NCI-H187 treated with DMSO at 0.1 percent for 48 hours (cell line): ENCODE measurements at places on chromosomes 7 and 10.

- DNase-seq: no peak
Observed at GRCh38 chr7:42677751-42678699, 233.8 kb downstream of the C7orf25 start.

GRCh38 chr7:39413636-39414223 is 152.5 kb upstream of the YAE1 start:
- DNase-seq: no peak

DNA sequence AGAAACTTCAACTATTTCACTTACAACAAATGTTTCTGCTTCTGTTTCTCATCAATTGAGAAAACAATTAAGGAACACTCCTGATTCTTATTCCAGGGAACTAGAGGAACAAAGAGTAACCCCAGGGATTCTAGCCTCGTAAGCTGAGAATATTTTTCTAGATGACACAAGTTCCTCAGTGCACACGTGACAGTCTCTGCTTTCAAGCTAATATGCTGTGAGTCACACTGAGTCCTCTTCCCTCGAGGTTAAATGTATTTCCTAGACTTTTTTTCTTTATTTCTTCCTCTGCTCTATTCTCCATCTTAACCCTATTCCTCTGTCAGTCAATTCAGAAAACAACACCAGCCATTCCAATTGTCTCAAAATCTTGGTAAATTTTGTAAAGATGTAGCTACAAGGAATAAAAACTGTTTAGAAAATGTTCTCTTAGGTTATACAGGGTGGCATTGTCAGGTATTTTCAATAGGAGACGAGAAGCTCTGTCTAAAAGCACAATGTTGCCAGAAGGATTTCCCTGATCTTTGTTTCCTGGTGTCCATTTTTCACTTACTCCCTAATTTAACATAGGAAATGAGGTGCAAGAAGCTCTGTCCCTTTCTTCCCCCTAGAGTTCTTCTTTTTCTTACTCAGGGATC is 5.8 kb upstream of the C1GALT1 start:
- no peak for DNase-seq

DNA sequence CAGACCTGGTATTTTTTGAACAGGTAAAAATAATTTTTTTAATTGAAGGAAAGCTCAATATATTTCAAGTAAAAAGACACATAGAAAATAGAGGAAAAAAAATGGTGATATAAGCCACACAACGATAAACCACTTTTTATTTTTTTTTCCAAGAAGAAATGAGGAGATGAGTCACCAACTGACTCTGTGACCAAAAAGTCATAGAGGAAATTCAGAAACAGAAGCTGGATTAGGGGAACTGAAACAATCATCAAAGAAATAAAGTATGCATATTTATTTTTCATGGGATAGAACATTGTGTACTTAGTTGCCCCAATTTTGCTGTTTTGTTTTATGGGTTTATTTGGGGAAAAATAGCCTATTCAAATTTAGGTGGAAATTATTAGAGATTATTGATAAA is 176.8 kb upstream of the AGR3 start:
- DNase-seq: no peak

DNA sequence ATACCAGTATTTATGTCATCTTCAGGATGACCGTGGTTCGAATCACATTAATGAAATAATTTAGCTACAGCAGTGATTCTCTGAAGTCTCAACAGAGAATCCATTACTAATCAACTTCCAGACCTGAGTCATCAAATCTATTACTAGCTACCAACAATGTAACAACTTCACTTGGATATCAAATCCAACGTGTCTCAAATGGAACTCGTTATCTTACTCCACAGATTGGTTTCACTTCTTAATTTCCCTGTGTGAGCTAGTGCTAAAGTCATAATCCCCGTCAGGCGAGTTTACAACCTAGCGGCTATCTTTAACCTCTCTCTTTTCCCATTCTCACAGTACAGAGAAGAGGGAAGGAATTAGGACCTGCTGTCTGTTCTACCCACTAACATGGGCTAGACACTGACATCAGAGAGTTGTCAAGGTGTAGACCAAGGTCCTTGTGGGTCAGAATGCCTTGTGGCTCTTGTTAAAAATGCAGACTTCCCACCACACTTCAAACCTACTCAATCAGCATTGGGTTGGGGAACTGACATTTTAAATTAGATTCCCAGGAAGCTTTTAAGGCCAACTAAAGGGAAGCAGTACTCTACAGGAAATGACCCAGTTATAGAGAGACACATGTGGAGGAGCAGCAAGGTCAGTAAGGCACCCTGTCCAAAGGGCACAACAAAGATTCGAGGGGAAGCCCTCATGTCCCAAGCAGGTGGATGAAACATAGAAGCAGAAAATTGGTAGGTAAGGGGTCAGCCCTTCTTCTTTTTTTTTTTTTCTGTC is 57.3 kb upstream of the GSAP start:
- DNase-seq: no peak

GRCh38 chr7:4800487-4800886 is 25.1 kb downstream of the AP5Z1 start:
- DNase-seq: no peak

- DNase-seq: no peak
Observed at GRCh38 chr10:132938472-132939339, 3.7 kb downstream of the CFAP46 start.

DNA sequence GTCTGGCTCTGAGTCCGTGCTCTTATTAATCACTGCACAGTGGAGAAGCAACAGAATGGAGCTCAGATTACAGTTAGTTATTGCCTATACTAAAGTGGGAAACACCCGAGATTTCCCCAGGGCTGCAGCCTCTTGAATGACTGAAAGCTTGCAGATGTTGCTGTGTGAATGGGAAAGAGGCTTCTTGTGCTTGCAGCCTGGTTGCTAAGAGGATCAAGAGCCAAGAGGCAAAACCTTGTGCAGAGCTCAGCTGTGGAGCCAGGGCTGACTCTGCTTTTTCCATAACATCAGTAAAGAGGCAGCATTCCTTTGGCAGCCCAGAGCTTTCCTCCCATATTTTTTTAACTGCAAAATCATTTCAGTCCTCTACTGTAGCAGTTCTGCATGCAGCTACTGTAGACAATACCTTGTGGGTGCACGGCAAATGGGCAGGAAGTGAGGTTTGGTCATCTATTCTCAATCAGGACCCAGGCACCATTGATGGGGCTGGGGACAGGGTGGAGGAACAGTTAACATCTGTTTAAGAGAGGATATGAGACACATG is 86.5 kb downstream of the RALA start:
- DNase-seq: peak; percentile 55

GRCh38 chr7:44472843-44473242 is 17.6 kb downstream of the NUDCD3 start:
- DNase-seq: no peak

DNA sequence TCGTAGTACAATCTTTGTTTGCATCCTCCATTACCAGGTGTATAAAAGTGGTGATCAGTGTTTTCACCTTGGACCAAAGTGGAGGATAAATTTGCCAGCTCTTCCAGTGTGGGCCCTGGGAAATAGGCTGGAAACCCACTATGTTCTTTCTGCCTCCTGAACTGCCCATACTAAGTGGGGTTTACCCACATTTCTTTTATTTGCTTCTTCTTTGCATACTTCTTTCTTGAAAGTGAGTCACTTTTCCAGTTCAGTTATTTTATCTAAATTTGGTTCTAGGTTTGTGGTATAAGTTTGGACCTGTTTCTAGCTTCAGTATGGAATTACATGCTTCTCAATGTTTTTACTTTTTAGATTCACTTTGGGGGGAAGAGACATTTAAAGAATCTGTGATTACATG is 126.2 kb upstream of the ACBD5 start:
- no peak for DNase-seq

DNA sequence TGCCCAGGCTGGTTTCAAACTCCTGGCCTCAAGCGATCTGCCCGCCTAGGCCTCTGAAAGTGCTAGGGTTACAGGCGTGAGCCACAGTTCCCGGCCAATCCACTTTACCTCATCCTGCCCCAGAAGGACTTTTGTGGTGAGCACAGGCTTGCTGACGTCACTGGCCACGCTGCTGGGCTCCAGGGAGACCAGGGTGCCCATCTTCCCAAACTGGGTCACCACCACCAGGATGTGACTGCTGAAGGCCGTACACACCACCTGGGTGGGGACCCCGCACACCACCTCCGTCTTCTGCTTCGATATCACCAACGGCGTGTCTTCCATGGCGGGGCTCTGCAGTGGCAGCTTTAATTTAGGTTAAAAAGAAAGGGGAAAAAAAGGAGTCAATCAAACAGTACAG is 816 bp downstream of the PSMG3 start:
- DNase-seq: no peak

DNA sequence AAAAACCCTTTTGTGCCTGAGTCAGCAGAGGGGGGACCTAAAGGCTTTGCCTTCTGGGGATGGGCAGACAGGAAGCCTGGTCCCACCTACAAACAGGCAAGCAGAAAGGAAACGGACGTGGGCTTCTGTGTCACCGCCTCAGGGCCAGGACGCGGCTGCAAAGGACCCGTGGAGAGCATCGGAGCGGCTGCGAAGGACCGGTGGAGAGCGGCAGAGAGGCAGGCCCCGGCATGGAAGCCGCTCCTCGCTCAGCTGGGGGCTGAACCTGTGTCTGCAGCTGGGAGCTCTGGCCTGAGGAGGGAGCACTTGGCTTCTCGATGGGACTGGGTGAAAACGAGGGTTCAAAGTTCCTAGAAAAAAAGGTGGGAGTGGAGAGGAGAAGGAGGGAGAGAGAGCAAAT is 125.4 kb upstream of the PPP2R2D start:
- DNase-seq: no peak

DNA sequence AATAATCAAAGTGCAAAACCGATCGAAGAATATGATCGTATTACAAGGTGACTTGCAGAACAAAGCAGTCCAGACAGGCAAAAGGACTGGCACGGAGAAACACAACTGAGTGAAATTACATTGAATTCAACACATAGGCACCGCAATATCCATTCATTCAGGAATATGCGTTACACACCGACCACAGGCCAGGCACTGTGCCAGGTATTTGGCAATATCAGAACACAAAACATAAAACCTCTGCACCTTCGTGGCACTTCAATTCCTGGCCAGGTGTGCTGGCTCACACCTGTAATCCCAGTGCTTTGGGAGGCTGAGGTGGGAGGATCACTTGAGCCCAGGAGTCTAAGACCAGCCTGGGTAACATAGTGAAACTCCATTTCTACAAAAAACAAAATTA is 187.9 kb downstream of the DIP2C start:
- DNase-seq: no peak

GRCh38 chr10:124372899-124373298 is 45.8 kb downstream of the OAT start:
- DNase-seq: no peak

DNA sequence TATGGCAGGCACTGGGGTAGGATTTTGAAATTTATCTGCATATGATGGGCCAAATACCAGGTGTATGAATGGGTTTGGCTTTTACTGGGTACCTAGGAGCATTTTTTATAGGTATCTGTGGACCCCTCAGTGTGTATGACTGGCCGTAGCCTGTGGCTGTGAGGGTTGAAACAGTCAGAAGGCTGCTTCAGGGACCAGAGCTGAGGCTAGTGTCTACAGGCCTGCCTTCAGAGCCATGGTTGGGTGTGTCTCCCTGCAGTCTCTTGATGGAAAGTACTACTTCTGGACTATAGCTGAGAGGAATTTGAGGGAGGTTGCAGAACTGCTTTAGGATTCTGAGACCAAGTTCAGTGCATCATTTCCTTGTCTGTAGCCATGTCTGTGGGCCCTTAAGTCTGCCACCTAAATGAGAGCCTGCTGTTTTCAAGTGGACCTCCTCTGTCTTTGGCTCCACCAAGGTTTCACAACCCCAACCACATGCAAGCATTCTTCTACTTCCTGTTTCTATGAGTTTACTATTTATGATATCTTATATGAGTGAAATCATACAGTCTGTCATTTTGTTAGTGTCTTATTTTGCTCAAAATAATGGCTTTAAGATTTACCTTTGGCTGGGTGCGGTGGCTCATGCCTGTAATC is 19.9 kb upstream of the ZNF138 start:
- no peak for DNase-seq

- DNase-seq: no peak
Observed at GRCh38 chr7:153921408-153921807, 130.8 kb upstream of the DPP6 start.

DNA sequence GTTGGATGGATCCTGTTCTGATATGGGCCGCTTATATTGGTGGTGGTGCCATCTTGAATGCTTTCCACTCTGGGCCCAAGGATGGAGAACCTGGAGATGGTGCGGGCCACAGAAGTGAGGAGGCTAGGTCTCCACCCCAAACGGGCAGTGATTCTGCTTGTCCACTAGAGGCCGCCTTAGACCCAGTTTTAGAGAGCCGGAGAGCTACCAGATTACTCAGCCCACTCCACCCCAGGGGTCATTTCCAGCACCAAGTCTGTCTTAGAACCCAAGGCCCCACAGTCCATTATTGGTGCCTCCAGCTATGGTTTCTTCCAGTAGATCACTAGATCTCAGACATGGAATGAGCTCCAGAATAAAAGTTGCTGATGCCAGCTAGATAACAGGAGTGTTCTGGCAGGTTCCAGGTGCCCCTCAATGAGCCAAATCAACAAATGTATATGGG is 11.8 kb upstream of the CAMK2G start:
- peak; percentile 18 for DNase-seq

DNA sequence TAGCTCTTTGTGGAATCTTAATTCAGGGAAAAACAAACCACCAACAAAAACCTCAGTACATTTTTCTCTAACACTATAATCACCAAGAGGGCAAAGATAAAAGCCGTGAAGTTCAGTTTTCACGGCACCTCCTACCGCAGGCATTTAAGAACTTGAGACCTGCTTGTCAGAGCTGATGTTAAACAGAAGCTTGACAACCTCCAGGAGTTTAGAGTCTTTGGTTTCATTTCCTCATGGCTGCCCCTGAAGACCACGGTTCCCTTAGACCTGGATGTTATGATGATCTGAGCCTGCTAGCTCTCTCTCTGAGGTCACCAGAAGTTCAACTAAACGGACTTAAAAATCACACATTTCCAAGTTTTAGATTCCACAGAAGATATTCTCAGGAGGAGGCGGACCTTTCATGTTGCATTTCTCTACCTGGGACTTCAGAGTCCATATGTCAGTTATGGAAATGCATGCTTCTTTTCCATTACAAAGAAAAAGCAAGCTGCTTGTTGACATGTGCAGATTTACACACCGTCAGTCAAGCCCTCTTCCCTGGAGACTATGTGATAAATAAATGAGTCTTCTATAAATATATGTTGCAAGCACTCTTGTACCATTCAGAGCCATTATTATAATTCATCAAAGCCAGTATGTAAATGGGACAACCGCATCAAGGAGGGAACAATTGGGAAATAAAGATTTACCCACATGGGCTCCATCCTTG is 258.0 kb downstream of the GFRA1 start:
- no peak for DNase-seq

GRCh38 chr10:89575031-89575430 is 39.6 kb upstream of the SLC16A12 start:
- no peak for DNase-seq

- no peak for DNase-seq
Observed at GRCh38 chr10:15313047-15313446, 58.0 kb downstream of the FAM171A1 start.
